ENCODE measurements at places on chromosomes 1 and 21.

DNA sequence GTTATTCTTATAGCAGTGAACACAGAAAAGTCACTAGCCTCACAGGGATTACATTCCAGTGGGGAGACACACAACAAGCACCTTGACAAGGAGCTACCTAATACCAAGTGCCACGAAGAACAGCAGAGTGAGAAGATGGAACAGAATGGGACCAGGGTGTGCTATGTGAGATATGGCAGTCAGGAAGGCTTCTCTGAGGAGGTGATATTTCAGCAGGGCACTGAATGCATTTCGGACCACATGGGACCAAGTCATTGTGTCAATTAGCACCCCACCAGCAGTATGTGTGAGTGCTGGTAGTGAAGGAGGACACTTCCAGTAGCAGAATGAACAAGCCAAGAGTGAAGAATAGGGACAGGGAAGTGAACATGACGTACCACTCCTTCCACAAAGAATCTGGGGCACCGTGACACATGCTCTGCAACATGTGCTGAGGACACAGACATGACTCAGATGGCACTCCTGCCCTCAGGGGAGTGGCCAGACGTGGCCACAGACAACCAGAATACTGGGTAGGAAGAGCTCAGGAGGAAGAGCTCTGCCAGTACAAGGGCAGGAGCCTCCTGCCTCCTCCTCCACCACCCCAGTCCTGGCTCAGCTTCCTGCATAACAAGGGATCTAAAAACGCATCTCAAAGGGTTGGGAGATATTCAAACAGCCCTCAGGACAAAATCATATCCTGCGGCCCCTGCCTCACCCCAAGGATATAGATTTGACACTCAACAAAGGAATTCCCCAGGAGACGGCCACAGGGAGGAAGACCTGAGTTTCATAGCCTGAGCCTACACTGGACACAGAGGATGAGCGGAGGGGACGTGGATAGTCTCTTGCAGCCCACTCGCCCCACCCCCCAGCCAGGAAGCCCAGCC lies 102.5 kb downstream of the TRABD2B start:
- no peak for DNase-seq

GRCh38 chr21:24220446-24220845 lies 1386.8 kb downstream of the MRPL39 start:
- DNase-seq, result no peak

GRCh38 chr1:60510162-60510561 lies 436.6 kb upstream of the C1orf87 start:
- no peak for DNase-seq

GRCh38 chr1:115199416-115200132 lies 110.3 kb upstream of the TSPAN2 start:
- no peak for DNase-seq

GRCh38 chr1:176208034-176208433 lies 948 bp upstream of the COP1 start:
- no peak for DNase-seq

DNA sequence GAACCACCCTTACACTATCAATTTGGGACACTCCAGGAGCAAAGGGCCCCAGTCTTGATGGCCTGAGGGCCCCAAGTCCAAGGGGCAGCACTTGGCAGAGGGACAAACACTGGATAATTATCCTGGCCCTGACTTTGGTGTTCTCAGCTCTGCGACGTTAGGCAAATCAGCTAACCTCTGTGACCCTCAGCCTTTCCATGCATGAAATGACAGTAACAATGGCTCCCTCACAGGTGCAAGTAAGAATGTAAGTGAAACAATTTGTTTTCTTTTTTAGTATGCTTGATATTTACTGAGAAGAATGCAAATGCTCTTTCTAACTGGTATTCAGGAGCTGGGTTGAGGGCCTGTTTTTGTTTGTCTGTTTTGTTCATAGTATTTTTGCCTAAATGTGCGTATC lies 61.6 kb upstream of the PRDX6 start:
- no peak for DNase-seq

- no peak for DNase-seq
Measured at GRCh38 chr21:22062472-22063139, 1064.4 kb downstream of the NCAM2 start.

DNA sequence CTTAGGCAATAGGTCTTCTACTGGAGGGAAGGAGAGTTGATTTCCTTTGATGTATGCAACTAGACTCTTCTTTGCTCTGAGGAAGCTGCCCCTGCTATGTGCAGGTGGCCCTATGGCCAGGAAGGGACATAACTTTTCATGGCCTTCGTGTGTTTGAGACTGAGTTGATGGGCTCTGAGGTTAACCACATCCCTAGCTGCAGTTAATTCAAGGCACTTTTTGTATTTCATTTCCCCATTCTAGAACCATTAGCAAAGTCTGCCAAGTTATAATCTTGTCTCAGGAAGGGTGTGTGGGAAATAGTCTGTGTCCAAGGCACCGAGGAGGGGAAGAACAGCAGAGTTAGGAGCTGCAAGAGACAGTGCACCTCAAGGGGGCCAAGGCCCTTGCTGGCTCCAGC lies 2.5 kb downstream of the FCRL4 start:
- no peak for DNase-seq

DNA sequence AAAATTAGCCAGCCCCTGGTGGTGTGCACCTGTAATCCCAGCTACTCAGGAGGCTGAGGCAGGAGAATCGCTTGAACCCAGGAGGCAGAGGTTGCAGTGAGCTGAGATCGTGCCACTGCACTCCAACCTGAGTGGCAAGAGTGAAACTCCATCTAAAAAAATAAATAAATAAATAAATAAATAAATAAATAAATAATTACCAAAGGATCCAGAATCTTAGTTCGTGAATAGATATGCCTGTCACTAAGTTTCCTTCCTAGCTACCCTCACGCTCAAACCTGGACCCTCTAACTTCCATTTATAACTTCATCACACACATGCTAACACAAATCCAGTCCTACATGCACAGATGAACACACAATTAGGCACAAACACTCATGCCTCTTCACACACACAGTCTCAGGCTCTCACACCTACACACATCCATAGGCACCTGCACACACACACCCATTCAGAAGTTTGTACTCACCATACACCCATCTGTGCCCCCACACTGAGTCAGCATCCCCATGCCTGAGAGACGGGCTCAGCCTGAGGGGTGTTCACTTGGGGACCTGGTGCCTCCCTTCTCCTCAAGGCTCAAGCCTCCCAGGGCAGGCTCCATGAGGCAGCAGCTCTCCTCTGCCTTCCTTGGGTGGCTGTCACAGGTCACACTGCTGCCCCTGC lies 61.5 kb downstream of the LACTBL1 start:
- DNase-seq, result no peak

- no peak for DNase-seq
Measured at GRCh38 chr1:183209533-183210158, 23.6 kb downstream of the LAMC2 start.

GRCh38 chr1:111225717-111226400 lies 1.7 kb upstream of the CHI3L2 start:
- DNase-seq, result no peak

GRCh38 chr1:164624400-164624799 lies 65.4 kb downstream of the PBX1 start:
- no peak for DNase-seq

- DNase-seq, result no peak
Measured at GRCh38 chr1:64856553-64856952, 109.8 kb downstream of the JAK1 start.

- DNase-seq, result no peak
Measured at GRCh38 chr1:245797592-245798348, 643.0 kb downstream of the KIF26B start.

DNA sequence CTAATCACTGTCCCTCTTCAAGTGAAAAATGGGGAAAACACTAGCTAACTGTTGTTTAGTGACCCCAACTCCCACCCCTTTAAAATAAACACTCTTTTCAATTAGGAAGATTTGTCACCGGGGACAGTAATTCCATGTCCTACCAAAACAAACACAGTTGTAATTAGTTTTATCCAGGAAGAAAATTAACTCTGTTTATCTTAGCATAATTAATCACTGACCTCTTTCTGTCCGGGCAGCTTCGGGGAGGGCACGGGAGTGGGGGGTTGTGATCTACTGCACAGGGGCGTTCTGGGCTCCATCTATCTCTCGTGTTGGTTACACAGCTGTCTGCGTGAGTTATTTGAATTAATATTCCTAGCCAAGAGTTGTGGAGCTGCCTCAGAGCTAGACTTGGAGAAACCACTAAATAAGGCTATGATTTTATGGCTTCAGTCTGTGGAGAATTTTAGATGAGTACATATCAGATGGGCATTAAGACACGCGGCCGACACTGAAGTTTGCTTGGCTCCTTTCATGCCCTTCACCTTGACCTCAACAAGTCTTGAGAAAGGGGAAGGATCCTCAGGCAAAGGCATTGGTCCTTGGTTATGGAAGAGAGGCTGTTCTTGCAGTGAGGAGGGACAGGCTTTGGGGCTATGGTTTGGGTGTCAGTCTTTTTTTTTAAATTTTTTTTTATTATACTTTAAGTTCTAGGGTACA lies 102.0 kb upstream of the TRABD2B start:
- DNase-seq, result no peak

DNA sequence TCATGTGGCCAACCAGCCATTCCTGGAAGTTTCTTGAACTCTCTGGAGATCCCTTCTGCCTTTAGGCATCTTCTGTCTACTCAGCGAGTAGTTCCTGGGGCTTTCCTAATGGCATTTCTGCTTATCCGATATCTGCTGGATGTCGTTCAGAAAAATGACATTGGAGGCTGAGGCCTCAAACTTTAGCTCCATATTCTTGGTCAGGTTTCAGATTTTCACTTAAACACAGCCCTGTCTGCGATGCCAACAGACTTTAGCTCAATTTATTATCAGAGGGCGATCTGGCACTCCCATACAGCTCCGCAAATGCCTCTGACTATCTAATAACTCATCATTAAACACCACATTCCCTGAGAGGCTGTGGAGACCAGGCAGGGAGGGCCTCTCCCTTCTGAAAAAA lies 46.3 kb upstream of the ETS2 start:
- no peak for DNase-seq

DNA sequence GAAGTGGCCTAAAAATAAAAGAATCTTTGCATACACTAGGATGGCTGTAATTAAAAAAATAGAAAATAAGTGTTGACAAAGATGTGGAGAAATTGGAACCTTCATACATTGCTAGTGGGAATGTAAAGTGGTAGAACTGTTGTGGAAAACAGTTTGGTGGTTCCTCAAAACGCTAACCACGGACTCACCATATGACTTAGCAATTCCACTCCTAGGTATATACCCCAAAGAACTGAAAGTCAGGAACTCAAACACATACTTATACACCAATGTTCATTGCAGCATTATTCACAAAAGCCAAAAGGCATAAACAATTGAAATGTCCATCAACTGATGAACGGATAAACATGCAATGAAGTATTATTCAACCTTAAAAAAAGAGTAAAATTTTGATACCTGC lies 10.8 kb upstream of the HMGCL start:
- DNase-seq, result no peak

DNA sequence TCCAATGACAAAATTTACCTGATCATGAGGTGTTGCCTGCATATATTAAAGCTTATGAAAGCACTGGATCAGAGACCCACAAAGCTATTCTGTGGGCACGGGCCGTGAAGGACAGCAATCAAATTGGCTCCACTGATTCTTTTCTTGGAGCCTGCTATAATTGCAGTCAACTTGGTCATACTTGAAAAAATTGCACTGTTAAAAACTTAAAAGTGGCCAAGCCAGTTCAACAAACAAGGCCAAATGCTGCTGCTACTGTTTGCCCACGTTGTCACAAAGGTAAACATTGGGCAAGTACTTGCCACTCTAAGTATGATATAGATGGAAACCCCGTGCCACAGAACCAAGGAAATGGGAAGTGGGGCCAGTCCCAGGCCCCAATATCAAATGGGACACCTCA lies 37.8 kb downstream of the CYP4A11 start:
- DNase-seq, result no peak

- no peak for DNase-seq
Measured at GRCh38 chr1:113275691-113276090, 114.6 kb upstream of the MAGI3 start.

DNA sequence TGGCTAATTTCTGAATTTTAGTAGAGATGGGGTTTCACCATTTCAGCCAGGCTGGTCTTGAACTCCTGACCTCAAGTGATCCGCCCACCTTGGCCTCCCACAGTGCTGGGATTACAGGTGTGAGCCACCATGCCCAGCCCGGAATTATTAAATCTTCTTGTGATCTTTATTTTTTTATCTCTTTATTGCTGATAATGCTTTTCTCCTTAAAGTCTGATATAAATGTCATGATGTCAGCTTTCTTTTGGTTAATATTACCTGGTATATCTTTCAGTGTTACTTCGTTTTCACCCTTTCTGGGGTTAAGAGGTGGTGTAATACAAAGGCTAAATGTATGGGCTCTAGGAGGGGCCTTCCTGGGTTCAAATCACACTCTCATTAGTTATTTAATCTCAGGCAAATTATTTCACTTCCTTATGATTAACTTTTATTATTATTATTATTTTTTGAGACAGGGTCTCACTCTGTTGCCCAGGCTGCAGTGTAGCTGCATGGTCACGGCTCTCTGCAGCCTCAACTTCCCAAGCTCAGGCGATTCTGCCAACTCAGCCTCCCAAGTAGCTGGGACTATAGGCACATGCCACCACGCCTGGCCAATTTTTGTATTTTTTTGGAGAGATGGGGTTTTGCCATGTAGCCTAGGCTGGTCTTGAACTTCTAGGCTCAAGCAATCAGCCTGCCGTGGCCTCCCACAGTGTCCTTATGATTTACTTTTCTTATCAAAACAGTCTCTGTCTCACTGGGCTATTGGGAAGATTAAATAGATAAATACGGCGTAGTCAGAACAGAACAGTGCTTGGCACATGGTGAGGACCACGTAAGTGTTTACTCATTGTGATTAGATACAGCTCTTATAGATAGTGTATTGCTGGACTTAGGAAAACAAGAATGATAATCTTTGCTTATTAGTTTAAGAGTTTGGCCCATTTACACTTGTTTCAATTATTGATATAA lies 216.5 kb downstream of the URB2 start:
- DNase-seq, result no peak

DNA sequence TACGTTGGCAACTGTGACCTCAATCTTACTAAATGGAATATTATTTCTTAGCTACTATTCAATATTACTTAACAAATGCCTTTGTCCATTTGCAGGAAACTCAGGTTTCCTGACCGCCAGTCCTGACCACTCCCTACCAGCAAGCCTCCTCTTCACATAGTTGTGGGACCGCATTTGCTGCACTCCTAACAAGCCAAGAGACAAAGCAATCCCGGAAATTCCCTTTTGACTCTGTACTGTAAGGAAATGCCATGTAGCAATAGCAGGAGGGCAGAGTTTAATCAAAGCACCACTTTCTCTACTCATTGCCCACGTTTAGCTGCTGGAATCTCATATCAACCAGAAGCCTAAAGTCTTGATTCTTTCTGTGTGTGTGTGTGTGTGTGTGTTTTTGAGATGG lies 28.1 kb upstream of the ACBD6 start:
- no peak for DNase-seq

GRCh38 chr1:103190766-103191165 lies 82.4 kb upstream of the COL11A1 start:
- DNase-seq, result no peak

- no peak for DNase-seq
Measured at GRCh38 chr1:168792142-168792541, 63.1 kb upstream of the DPT start.

GRCh38 chr1:206524739-206525364 lies 17.5 kb downstream of the RASSF5 start:
- DNase-seq, result no peak

GRCh38 chr1:48068206-48068605 lies 71.0 kb upstream of the TRABD2B start:
- no peak for DNase-seq

GRCh38 chr1:80211691-80212380 lies 1205.3 kb upstream of the ADGRL4 start:
- DNase-seq, result no peak
